ENCODE measurements at places on chromosomes 1 and 21.

- no peak for DNase-seq
Observed at GRCh38 chr1:232306269-232306961, 323.5 kb downstream of the SIPA1L2 start.

DNA sequence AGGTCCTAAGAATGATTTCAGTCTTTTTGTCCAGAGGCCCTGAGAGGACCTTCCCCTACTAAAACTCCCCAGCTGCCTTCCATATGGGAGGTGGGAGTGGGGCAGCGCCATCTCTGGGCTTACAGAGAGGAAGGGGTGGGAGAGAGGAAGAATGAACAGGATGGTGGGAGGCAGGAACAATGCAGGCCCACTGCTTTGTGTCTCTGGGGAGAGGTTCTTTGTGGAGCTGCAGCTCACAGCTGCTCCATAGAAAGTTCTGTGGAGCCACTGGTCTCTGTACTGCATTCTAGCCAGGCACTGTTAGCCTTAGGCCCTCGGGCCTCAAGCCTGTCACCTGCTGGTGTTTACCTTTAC lies 43.6 kb upstream of the A3GALT2 start:
- no peak for DNase-seq

- DNase-seq = peak; percentile 65
Observed at GRCh38 chr1:203682473-203683383, 56.1 kb downstream of the ATP2B4 start.

GRCh38 chr1:211371406-211372105 lies 44.9 kb downstream of the TRAF5 start:
- no peak for DNase-seq

GRCh38 chr1:33146003-33146402 lies 35.8 kb downstream of the TRIM62 start:
- DNase-seq = no peak

- DNase-seq = no peak
Observed at GRCh38 chr21:35075546-35075945, 26.4 kb upstream of the RUNX1 start.

DNA sequence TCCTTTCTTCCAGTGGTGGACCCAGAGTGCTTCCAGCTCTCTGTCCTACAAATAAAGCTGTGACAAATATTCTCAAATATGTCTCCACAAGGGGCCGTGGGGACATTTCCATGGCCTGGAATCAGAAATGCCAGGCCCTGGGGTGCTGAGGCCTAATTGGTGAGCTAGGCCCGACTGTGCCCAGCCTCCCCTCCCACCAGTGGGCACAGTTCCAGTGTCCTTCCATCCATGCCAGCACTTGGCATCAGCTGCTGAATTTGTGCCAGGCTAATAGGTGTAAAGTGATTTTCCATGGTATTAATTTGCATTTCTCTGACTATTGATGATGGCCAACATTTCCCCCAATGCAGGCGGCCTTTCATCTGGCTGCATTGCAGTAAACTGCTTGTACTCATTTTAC lies 48.5 kb upstream of the B3GALT5 start:
- no peak for DNase-seq

DNA sequence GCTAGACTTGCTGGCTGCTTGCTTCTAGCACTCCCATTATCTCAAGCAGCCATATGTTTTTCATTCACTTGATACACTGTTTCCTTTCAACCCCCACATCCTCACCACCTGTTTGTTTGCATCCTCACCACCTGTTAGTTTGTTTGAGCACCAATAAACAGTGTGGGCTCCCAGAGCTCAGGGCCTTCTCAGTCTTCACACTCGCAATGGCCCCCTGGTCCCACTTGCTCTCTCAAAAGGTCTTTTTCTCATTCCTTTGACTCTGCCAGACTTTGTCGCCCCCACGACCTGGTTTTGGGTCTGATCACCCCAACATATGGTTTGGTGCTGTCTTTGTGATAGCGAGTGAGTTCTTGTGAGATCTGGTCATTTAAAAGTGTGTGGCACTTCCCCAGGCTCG lies 6.2 kb upstream of the PADI4 start:
- no peak for DNase-seq

GRCh38 chr1:56584910-56585528 lies 5.7 kb upstream of the PLPP3 start:
- DNase-seq = no peak
